ENCODE measurements at places on chromosomes 13 and 19.

DNA sequence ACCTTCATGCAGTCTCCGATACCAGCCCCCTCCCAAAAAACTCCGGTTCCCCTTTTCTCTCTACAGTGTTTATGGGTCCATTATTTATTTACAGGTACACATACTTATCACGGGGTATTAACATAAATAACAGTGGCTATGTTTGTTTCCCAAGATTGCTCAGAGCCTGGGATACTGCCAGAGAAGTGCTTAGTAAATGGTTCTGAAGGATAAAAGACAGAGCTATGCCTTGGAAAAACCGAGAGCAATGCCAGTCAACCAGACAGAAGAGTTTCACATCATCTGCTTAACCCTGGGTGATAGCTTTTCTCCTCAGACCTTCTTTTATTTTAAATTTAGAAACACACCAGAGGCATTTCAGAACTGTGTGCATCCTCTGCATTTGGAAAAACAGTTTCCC, 61.3 kb downstream of the NUFIP1 start:
- no peak for DNase-seq

GRCh38 chr13:26280295-26280694, 26.4 kb downstream of the CDK8 start:
- DNase-seq, result no peak

GRCh38 chr13:41621716-41622431, 164.5 kb downstream of the RGCC start:
- DNase-seq, result no peak

- DNase-seq, result no peak
These were observed 61.9 kb downstream of the AP1M1 start for GRCh38 chr19:16259385-16260159.

GRCh38 chr19:46609511-46610412, 8.6 kb downstream of the CALM3 start:
- DNase-seq, result no peak

GRCh38 chr19:43480574-43480973, 15.2 kb upstream of the LYPD3 start:
- no peak for DNase-seq

DNA sequence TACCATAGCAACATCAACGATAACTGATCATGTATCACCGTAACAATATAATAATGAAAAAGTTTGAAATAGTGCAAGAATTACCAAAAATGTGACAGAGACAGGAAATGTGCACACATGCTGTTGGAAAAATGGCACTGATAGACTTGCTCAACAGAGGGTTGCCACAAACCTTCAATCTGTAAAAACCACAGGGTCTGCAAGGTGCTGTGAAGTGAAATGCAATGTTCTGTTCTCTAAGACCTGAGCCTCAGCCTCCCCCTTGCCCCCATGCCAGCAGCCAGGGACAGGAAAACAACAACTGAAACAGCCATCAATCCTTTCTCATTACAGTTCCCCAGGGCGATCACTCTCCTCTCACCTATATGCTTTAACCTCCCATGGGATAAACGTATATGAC, 88.4 kb downstream of the USP12 start:
- DNase-seq, result no peak

GRCh38 chr13:35957241-35957731, 173.9 kb downstream of the DCLK1 start:
- DNase-seq, result no peak

DNA sequence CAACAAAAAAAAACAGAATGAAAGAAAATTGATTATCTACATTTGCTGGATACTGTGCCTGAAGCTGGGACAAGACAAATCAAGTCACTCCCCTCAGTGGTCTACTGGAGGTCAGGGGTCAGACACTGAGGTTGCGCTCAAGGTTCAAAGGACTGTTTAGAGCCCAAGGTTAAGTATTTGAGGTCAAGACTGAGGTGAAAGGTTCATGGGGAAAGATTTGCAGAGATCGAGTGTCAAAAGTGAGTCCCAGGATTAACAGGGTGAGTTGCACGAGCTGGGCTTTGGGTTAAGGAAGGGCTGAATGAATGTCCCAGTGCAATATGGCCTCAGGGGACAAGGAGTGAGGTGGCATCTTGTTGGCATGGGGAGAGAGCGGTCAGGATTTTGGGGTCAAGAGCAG, 3.4 kb upstream of the TOMM40 start:
- DNase-seq, result no peak

DNA sequence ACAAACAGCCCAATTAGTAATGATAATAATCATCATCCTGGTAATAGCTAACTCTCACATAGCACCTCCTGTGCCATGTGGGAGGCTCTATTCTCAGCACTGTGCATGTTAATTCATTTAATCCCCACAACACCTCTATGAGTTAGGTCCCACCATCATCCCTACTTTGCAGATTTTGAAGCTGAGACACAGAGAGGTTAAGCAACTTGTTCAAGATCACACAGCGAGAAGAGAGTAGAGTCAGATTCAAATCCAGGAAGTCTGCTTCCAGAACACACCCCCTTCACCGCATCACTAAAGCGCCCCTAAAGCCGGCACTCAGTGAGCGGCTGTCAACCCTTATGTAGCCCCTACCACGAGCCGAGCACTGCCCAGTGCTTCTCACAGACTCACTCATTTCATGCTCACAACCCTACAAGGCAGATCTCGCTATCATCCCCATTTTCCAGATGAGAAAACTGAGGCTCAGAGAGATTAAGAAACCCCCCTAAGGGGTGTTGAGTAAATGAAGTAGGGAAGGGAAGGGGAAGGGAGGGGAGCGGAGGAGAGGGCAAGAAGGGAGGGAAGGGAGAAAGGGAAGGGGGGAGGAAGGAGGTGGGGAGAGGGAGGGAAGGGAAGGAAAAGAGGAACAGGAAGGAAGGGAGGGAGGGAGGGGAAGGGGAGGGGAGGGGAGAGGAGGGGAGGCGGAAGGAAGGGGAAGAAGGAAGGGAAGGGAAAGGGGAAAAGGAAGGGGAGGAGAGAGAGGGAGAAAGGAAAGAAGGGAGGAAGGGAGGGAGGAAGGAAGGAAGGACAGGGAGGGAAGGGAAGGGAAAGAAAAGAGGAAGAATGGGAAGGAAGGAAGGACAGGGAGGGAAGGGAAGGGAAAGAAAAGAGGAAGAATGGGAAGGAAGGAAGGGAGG, 16.4 kb downstream of the EMP3 start:
- DNase-seq, result no peak

- DNase-seq, result no peak
These were observed 9.6 kb upstream of the TPM4 start for GRCh38 chr19:16066611-16067104.

DNA sequence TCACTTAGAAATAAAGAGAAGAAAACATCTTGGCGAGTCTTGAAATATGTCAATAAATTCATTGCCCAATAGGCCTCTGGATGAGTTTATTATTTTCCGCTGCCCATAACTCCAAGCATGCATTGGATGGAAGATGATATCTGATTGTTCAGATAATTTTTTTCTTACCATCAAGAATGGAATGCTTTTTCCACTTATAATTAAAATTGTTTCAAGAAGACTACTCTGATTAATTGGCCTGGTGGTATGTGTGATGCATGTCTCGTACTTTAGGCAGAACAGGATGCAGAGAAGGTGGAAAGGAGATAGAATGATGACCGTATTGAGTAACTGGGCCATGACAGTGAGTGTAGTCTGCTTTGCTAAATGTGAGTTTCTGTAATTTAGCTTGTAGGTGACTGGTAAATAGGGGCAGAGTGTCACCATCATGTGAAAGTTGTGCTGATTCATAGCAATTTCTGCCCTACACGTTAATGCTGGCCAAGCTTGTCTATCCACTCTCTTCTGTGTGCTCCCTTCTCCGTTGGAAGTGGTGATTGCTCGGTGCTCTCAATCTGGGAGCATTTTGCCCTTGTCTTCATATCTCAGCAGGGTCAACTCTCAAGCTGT, 13.5 kb upstream of the SPATA13 start:
- no peak for DNase-seq

- DNase-seq, result peak; percentile 29
These were observed 6.2 kb downstream of the ZC3H4 start for GRCh38 chr19:47107202-47107952.

DNA sequence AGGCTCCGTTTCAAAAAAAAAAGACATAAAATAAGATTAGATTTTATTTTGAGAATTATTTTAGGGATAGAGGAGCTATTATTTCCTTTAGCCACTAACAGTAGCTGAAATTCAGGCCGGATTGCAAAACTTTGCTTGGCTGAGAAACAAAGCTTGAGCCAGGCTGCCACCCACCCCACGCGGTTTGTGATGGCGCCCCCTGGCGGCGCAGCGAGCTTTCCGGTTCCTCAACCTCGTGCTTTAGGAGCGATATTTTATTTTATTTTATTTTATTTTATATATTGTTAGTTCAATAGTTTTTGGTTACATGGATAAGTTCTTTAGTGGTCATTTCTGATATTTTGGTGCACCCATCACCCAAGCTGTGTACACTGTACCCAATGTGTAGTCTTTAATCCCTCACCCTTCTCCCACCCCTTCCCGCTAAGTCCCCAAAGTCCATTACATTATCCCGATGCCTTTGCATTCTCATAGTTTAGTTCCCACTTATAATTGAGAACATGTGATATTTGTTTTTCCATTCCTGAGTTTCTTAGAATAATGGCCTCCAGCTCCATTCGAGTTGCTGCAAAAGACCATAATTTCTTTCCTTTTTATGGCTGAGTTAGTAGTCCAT, 19.8 kb upstream of the CEACAM4 start:
- no peak for DNase-seq

DNA sequence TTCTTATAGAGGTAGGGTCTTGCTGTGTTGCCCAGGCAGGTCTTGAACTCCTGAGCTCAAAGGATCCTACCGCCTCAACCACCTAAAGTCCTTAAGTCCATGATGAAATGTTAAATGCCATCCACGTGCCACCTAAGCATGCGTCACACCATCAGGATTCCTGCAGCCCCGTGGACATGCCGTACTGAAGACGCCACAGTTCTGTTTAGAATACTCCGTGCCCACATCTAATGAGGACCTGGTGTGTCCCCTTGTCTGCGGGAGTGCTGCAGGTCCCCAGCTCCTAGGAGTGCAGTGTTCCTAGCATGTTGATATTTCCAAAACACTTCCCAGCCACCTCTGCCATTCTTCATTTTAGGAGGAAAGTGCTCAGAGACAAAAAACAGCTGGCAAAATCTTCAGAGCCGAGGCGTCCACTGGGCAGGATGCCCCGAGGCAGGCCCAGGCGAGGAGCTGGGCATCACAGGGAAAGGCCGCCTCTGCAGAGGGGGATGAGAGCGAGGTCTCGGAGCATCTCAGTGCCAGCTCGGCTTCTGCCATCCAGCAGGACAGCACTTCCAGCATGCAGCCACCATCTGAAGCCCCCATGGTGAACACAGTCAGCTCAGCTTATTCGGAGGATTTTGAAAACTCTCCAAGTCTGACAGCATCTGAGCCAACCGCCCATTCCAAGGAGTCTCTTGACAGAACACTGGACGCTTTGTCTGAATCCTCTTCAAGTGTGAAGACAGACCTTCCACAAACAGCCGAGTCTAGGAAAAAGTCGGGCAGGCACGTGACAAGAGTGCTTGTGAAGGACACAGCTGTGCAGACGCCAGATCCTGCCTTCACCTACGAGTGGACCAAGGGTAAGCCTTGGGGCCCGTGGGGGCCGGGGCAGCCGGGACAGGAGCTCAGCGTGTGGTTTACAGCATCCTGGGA, 13.2 kb downstream of the C19orf44 start:
- DNase-seq, result peak; percentile 59

GRCh38 chr19:48365602-48366001, 1.4 kb downstream of the SYNGR4 start:
- DNase-seq, result no peak

GRCh38 chr19:6680141-6680540, 10.2 kb upstream of the TNFSF14 start:
- DNase-seq, result no peak

GRCh38 chr13:112996671-112997091, 27.7 kb downstream of the MCF2L start:
- no peak for DNase-seq

DNA sequence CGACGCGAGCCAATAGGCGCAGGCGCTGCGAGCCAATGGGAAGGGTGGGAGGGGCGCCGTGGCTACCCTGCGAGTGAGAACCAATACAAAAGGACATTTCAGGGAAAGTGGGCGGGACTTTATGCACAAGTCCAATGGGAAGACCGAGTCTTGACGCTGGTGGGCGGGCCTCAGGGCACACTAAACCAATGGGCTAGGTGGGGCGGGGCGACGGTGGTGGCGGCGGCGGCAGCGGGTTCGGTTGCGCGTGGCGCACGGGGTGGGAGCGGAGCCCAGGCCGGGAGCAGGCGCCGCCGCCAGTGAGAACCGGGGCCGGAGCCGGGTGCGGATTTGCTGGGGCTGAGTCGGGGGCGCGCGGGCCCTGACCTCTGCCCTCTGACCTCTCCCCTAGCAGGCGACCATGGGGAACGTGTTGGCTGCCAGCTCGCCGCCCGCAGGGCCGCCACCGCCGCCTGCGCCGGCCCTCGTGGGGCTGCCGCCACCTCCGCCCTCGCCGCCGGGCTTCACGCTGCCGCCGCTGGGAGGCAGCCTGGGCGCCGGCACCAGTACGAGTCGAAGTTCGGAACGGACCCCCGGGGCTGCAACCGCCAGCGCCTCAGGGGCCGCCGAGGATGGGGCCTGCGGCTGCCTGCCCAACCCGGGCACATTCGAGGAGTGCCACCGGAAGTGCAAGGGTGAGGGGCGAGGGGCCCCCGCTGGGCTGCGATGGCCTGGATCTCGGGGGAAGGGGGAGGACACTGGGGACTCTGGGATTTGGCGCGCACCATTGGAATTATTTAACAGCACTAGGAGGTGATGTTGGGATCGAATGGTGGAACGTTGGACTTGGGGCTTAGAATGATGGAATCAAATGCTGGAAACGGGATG, at the start of gene TOMM40:
TSS of gene TOMM40 (plus strand) at position 239 of the 867 bp plus-strand sequence. CDS start at position 401, 162 bp downstream.
- no peak for DNase-seq

- DNase-seq, result no peak
These were observed 20.7 kb upstream of the NLRP12 start for GRCh38 chr19:53844849-53845246.

DNA sequence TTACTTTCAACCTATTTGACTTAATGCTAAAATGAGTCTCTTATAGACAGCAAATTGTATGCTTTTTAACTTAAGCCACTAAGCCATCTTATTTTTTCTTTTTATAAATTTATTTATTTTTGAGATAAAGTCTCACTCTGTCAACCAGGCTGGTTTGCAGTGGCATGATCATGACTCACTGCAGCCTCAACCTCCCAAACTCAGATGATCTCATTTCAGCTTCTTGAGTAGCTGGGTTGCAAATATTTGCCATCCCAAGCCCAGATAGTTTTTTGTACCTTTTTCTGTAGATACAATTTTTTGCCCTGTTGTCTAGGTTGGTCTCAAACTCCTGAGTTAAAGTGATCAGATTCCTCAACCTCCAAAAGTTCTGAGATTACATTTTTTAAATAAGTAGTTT, 27.1 kb downstream of the ZNF714 start:
- no peak for DNase-seq

GRCh38 chr13:96781141-96781540, 213.1 kb downstream of the OXGR1 start:
- DNase-seq, result peak; percentile 64
